ENCODE measurements at places on chromosomes 1 and 21. TPM values are rescaled to one million over a fixed set of nuclear protein-coding genes. Genes with fewer than 3 reads are reported as not detected.

Gene LIN28A
- not detected for total RNA-seq

Gene NPHS2
- not detected for total RNA-seq

Gene CD5L
- total RNA-seq: not detected

Gene IGSF3
- 19.2 TPM for total RNA-seq

Gene BACE2
- 22.3 TPM for total RNA-seq

Gene LORICRIN
- not detected for total RNA-seq

Gene COPA
- 81.0 TPM for total RNA-seq

Gene KCNA3
- not detected for total RNA-seq

Gene MROH9
- not detected for total RNA-seq

Gene LCE1B
- total RNA-seq: not detected

Gene COL6A2
- total RNA-seq: 15.6 TPM
